ENCODE measurements at places on chromosomes 16 and 17.

- H3K27ac ChIP-seq = no peak overlapping the region
- no peak for DNase-seq
Measured at GRCh38 chr17:33704856-33705255, 411.8 kb upstream of the ASIC2 start.

- no peak overlapping the region for H3K4me3 ChIP-seq
- H3K27me3 ChIP-seq = peaks cover 11% of the 10 kb centered on the region
- H3K36me3 ChIP-seq = no peaks in the 10 kb centered on the region
- DNase-seq = no peak
- H3K27ac ChIP-seq = no peak overlapping the region
Measured at GRCh38 chr16:18041864-18042834, 294.4 kb downstream of the NPIPA8 start.

DNA sequence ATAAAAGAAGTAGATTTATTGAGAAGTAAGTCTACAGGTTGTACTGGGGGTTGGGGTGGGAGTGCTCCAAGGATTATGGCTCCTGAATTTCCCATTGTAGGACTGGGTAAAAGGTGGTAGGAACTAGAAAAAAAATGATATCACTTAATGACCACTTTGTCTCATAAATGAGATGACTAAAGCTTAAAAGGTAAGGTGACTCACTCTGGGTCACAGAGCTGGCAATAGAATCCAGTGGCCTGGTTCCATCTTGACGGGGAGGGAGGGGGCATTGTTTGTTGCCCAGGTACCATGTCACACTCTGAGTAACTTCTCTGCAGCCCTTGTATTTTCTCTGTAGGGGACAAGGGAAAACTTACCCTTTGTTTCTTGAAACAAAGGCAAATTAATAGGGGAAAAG, 126.1 kb downstream of the PITPNC1 start:
- no peak overlapping the region for H3K4me3 ChIP-seq
- H3K27me3 ChIP-seq = no peaks in the 10 kb centered on the region
- H3K36me3 ChIP-seq = peaks cover 10% of the 10 kb centered on the region
- DNase-seq = no peak
- H3K4me1 ChIP-seq = peaks cover 81% of the 10 kb centered on the region

GRCh38 chr16:28534542-28535373, 4.0 kb downstream of the NUPR1 start:
- H3K27me3 ChIP-seq = no peaks in the 10 kb centered on the region
- H3K4me3 ChIP-seq = peak overlapping the region; percentile 45
- peaks cover 7% of the 10 kb centered on the region for H3K36me3 ChIP-seq
- peak overlapping the region; percentile 92 for H3K27ac ChIP-seq

DNA sequence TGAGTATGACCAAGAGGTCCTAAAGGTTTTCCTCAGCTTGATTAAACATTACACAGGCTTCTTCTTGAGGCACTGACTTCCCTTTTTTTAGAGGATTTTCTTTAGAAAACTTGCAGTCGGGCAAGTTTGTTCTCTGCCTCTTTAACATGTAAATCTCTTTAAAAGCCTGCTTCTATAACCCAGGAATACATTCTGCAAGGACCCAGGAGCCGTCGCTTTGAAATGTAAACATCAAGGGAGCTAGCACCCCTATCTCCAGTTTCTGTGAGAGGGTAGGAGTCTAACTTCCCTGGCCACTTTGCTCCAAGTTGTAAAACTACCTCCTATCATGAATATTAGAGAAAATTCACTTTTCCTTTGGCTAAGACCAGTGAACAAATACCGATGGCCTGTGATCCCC, 201.5 kb upstream of the CPHXL start:
- no peak overlapping the region for H3K4me3 ChIP-seq
- DNase-seq = no peak
- no peaks in the 10 kb centered on the region for H3K27me3 ChIP-seq
- H3K36me3 ChIP-seq = no peaks in the 10 kb centered on the region

- DNase-seq = no peak
- no peak overlapping the region for H3K27ac ChIP-seq
- H3K4me1 ChIP-seq = no peaks in the 10 kb centered on the region
- no peaks in the 10 kb centered on the region for H3K36me3 ChIP-seq
- no peaks in the 10 kb centered on the region for H3K27me3 ChIP-seq
Measured at GRCh38 chr16:55543472-55543871, 23.0 kb upstream of the CAPNS2 start.

DNA sequence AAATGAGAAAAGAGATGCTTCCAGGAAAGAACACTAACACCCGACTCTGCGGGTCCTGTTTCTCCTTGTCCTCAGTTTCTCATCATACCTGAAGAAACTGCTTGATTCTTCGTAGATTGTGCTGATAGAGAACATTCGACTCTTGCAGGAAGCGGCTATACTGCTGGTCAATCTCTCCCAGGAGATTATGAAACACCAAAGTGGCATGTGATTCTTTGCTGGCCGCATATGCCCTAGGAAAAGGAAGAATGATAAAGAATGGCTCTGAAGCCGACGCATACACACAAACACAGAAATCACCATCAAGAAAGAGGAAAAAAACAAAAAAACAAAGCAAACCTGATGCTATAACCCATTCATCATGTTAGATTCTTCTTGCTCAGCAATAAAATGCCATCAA, 41.8 kb downstream of the STAT3 start:
- no peak for DNase-seq
- H3K27ac ChIP-seq = no peak overlapping the region
- H3K36me3 ChIP-seq = peaks cover 61% of the 10 kb centered on the region
- H3K4me1 ChIP-seq = peaks cover 23% of the 10 kb centered on the region
- H3K4me3 ChIP-seq = no peak overlapping the region
- no peaks in the 10 kb centered on the region for H3K27me3 ChIP-seq

- H3K4me1 ChIP-seq = peaks cover 64% of the 10 kb centered on the region
- no peaks in the 10 kb centered on the region for H3K27me3 ChIP-seq
- H3K36me3 ChIP-seq = peaks cover 25% of the 10 kb centered on the region
- H3K27ac ChIP-seq = peak overlapping the region; percentile 92
Measured at GRCh38 chr17:57986841-57987580, 1.0 kb downstream of the VEZF1 start.

DNA sequence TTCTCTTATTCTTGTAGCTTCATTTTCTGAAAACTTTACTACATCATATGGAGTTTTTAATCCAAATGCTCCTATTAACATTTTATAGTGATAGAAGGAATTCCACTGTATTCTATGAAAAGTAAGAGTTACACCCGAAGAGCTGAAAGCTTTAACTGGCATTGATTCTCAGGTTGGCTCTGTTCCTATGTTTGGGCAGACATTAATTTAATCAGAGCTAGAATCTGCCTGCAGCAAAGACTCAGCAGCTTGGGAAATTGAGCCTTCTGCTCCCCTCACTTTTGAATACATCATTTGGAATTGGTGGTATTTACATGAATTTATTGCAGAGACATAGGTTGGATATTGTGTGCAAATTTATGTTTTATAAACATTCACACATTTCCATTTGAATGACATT, 1494.7 kb downstream of the CDH8 start:
- no peaks in the 10 kb centered on the region for H3K36me3 ChIP-seq
- no peak overlapping the region for H3K27ac ChIP-seq
- no peak overlapping the region for H3K4me3 ChIP-seq
- H3K4me1 ChIP-seq = no peaks in the 10 kb centered on the region
- no peak for DNase-seq

GRCh38 chr16:66619534-66620428, 15.3 kb downstream of the CMTM3 start:
- no peak overlapping the region for H3K4me3 ChIP-seq
- peaks cover 3% of the 10 kb centered on the region for H3K36me3 ChIP-seq
- no peak overlapping the region for H3K27ac ChIP-seq
- H3K4me1 ChIP-seq = no peaks in the 10 kb centered on the region

- no peaks in the 10 kb centered on the region for H3K27me3 ChIP-seq
- H3K27ac ChIP-seq = peak overlapping the region; percentile 80
- H3K4me3 ChIP-seq = peak overlapping the region; percentile 83
- peaks cover 25% of the 10 kb centered on the region for H3K4me1 ChIP-seq
- DNase-seq = no peak
Measured at GRCh38 chr16:20676268-20676825, 21.1 kb downstream of the ACSM1 start.

DNA sequence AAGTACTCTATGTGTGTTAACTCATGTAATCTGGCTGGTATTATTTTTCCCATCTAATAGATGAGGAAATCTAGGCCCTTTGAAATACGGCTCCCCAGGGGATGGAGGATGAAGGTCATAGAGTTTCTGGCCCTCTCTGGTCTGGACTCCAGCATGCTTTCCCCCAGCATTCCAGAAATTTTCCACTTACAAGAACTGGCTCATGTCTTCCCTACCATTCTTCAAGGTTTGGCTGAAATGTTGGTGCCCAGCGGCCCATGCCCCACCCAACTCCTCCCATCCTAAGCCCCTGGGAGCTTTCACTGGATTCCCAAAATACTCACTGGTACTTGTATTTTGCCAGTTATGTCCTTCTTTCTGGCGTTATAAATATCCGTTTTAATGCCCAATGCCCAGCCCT, 237.5 kb upstream of the NLRP1 start:
- H3K27ac ChIP-seq = no peak overlapping the region
- H3K27me3 ChIP-seq = peaks cover 80% of the 10 kb centered on the region
- H3K36me3 ChIP-seq = no peaks in the 10 kb centered on the region
- H3K4me1 ChIP-seq = no peaks in the 10 kb centered on the region
- no peak overlapping the region for H3K4me3 ChIP-seq
- no peak for DNase-seq

DNA sequence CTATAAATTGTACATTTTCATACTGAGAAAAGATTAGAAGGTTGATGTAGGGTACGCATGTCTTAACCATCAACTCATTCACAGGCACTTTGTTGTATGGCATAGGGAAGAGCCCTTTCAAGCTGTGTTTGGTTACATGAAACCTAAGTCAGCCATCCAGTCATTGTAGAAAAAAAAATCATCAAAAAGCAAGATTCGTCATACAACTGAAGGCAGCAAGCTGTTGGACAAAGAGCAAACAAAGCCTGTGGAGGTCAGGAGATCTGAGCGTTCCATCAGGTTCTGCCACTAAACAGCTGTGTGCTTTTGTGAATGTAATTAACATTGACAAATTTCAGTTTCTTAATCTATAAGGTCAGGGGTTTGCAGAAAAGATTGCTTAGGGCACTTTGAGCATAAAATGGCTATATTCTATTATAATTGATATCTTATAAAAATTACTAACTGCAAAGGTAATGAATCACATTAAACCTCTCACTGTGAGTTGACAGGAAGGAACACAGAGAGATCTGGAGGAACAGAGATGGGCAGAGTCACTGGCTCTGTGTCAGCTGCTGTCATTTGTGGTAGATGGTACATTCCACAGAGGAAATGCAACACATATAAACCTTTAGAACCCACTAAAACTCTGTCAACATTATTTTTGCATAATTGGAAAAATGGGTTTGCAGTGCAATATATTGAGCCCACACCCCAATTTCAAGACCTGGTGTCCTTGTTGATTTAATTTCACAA, 66.3 kb upstream of the MYOCD start:
- H3K36me3 ChIP-seq = no peaks in the 10 kb centered on the region
- no peak for DNase-seq
- H3K27me3 ChIP-seq = no peaks in the 10 kb centered on the region
- H3K4me1 ChIP-seq = no peaks in the 10 kb centered on the region
- no peak overlapping the region for H3K4me3 ChIP-seq
- H3K27ac ChIP-seq = no peak overlapping the region

DNA sequence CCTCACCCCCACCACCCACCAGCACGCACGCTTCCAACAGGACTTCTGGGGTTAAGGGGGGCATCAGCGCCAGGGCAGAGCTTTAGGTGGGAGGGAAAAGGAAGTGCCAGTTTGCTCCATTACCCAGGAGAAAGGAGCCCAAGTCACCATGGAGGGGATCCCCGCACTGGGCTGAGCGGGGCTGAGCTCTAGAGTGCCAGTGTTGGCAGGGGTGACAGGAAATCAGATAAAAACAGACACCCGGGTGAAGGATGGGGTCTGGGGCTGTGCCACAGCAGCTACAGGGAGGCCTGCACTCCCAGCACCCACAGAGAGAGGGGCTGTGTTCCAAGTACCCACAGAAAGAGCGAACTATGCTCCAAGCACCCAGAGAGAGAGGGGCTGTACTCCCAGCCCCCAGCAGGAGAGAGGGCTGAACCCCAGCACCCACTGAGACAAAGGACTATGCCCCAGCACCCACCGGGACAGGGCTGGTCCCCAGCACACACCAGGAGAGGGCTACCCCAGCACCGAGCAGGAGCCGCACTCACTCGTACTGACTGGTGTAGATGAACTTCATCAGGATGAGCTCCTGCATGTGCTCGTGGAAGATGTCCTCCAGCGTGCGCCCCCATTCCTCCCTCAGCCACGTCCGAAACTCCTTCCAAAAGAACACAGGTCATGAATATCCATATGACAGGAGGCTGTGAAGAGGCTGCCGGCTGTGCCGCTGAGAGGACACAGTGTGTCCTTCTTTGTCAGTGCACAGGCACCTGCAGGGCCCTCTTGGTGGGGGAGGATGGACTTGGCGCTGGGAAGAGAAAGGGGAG, 18.6 kb upstream of the C16orf95 start:
- H3K27me3 ChIP-seq = no peaks in the 10 kb centered on the region
- peaks cover 18% of the 10 kb centered on the region for H3K36me3 ChIP-seq
- no peak for DNase-seq
- no peak overlapping the region for H3K4me3 ChIP-seq
